ENCODE measurements at places on chromosomes 16 and 17.

DNA sequence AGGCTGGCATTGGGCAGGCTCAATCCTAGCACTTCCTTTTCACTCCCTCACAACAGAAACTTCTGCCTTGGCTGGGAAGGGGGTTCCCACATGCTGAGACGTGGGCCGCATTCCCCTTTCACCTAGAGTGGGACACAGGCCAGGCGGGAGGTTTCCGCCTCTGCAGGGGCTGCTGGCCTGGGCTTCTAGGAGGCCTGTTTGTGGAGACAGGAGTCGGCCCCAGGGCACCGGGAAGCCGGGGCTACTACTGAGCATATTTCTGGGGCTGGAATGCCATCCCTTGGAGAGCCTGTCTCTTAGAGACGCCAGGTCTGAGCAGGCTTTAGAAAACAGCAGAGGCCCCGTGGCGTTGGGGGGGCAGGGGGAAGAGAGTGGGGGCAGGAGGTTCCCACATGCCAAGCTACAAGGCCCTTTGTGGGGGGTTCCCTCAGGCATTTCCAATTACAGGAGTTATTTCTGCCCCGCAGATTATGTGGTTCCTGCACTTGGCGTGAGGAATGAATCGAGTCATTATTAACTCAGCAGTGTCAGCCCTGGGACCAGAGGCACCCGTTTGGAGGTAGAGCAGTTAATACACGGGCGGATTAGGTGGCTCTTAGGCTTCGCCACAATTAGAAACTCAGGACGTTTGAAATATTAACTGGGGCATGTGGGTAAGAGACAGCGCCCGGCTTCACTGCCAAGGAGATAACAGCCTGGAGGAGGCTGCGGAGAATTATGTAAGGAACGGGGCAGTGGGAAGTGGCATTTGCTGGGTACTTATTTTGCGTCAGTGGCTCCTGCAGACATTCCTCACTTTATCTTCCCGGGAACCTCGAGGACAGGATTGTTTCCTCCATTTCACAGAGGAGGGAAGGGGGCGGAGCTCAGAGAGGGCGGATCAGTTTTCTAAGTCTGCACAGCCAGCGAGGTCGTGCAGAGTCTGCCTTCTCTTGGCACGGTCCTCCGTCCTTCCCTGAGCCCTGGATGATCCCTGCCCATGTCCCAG, 162.5 kb downstream of the MAF start:
- DNase-seq: no peak

GRCh38 chr17:33140413-33141099, 148.9 kb downstream of the SPACA3 start:
- no peak for DNase-seq

DNA sequence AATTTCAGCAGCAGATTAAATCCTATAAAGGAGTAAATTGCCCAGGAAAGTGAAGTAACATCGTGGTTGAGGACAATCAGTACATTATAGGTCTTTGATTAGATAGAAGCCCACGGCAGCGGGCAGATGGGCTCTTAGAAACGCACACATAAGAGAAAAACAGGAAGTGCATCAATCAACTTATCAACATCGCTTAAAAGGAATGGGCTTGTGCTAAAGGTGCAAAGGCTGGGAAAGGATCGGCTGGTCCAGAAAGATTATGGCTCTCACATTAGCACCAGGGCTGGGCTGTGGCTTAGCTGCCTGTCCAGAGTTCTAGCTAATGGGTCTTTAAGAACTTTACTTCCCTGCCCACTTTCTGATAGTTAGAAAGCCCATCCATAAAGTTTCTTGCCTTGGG, 292.0 kb upstream of the TNRC6C start:
- peak; percentile 20 for DNase-seq

DNA sequence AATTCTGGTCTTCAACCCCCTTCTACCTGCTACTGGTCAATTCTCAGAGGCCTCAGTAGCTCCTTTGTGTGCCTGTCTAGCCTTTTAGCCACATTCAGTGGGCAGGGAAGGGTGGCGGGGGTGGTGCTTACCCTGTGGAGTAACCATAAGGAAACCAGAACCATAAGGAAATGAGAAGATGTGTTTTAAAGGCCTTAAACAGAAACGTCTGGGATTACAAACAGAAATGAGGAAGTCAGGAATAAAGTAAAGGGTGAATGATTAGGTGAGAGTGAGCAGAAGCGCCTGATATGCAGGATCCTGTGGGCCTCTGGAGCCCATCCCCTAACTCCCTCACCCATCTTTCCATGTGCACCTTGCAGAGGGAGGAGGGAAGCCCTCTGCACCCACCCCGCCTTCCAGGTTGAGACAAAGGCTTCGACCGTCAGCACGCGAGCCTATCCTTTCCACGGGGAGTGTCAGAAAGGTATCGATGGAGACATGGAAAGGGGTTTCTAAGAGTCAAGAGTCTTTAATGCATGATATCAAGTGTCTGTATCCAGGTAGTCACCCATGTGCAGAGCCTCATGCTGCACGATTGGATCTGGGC, 20.4 kb downstream of the KIAA0513 start:
- DNase-seq: no peak

DNA sequence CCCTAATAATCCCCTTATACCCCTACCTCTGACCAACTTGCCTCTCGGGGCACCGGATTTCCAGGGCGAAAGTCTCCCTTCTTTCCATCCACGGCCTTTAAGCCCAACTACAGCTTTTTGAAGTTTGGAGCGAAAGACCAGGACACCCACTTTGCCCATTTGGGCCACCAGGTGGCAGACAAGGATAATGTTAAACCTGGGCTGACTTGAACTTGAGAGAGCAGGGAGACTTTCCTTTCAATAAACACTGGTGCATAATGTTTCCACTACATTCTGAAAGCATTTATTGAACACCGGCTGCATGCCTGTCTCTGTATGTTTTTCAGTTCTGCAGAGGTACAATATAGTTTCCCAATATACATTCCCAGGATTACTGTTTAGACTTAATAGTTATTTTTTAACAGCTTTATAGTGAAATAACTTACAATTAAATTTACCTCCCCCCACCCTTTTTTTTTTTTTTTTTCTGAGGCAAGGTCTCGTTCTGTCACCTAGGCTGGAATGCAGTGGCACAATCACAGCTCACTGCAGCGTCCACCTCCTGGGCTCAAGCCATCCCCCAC, 6.9 kb upstream of the CES3 start:
- DNase-seq: peak; percentile 88

DNA sequence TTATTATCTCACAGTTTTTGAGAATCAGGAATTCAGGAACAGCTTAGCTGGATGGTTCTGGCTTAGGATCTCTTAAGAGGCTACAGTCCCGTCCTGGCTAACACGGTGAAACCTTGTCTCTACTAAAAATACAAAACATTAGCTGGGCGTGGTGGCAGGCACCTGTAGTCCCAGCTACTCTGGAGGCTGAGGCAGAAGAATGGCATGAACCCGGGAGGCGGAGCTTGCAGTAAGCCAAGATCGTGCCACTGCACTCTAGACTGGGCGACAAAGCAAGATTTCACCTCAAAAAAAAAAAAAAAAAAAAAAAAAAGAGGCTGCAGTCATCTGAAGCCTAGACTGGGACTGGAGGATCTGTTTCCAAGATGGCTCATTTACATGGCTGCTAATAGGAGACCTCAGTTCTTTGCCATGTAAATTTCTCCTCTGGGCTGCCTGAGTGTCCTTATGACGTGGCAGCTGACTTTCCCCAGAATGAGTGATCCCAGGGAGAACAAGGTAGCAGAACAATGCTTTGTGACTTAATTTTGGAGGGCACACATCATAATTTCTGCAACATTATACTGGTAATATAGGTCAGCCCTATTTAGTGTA, 95.8 kb upstream of the CORO6 start:
- no peak for DNase-seq

DNA sequence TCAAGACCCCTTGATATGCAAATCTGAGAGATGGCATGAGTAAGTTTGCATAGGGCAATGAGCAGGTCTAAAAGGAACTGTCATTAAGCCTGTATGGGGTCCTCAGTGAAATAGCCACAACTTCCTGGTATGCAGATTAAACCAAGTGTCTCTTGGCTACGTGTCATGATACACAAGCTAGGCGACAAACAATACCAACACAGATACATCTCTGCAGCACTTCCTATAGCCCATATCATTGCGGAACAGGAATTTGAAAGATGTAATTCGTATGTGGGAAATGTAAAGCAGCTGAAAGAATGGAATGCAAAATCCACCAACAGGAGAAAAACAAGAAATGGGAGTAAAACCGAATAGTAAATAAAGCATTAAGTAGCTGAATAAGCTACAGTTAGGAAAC, 12.9 kb downstream of the PRSS22 start:
- no peak for DNase-seq

DNA sequence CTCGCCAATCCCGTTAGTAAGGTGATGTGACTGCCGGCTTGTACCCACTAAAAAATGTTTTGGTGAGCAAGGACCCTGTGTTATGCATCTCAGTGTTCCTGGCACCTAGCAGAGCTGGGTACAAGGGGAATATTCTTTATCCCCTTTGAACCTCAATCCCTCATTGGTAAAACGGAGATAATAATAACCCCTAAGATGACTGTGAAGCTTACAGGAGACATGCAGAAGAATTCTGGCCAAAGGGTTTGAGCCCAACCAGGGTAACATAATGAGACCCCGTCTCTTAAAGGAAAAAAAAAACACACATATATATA, 896 bp downstream of the GGA2 start:
- DNase-seq: no peak

DNA sequence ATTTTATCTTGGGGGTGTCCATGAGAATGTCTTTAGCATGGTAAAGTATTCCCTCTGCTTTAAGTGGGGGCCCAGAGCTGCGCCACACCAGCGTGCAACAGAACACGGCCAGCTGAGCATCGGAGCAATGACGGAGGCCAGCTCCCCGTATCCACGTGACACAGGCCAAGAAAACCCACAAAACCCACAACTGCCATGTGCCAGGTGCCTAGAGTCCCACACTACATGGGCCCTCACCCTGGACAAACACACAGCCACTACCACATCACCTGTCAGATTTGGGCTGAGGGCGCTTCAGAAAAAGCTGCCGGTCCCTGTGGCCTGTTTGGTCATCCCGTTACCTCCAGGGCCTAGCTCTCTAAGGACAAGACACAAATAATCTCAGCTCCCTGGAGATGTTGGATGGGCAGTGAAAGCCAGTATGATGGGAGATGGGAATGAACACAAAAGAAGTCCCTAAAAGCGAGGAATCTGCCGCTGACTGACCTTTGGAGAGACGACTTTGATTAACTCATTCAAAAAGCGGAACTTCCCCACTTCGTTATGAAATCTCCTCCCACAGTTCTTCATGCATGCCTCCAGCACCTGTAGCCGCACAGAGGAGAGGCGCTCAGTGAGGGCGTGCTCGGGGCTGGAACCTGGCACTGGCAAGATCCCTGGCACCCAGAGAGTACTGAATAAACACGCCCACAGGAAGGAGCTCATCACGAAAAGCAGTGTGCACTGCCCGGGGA, 17.1 kb downstream of the GGA3 start:
- peak; percentile 44 for DNase-seq

DNA sequence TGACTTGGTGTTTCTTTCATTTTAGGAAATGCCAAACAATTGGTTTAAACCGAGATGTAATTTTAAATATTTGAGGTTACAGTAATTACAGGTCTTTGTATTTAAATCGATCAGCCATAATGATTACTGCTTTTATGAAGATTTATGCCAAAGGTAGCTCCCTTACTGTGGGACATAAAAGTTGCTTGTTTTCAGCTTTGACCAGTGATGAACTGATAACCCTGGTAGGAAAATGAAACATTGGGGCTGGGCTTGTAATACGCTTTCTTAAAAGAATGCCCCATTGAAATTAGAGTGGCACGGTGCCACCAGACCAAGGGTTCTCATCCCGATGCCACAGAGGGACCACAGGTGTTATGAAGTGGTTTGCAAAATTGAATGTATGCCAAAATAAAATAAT, 7.3 kb downstream of the TNRC6A start:
- no peak for DNase-seq

DNA sequence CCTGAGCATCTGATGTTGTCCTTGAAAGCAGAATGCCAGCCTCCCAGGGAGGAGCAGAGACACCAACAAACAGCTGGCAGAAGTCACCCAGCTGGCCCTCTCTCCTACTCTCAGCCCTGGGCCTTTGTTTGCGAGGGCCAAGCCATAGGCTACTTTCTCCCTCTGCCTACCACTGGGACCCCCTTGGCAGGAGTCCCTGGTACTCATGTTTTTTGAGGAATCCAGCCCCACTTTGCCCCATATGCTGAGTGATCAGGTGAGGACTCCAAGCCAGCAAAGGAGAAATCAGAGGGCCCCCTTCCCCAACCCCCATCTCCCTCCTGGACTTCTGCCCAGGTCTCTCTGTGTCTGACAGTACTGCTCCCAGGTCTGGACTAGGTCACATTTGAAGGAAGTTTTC, 121.9 kb downstream of the USP31 start:
- no peak for DNase-seq

- DNase-seq: no peak
These were observed 64.1 kb upstream of the SREBF1 start for GRCh38 chr17:17900615-17901520.

- no peak for DNase-seq
These were observed 81.4 kb upstream of the CRHR1 start for GRCh38 chr17:45702666-45703266.

DNA sequence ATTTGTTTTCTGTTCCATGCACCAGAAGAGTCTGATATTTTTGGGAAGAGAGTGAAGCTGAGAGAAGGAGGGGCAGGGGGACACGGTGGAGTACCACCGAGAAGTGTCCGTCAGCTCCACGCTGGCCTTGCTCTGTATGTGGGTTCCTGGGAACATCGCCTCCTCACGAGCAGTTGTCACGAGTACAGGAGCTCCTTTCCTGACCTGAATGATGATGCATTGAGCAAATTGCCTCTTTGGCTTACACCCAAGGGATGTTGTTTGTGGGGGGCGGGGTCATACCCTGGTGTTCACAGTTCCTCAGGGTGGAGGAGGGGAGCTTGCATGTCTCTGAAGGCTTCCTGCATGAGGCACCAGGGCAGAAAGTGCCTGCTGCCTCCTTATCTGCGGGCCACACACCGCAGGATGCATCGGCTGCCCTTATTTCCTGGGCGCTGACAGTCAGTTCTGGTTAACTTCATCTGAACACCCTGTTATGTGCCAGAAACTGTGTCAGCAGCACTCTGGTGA, 36.2 kb downstream of the RGS9 start:
- peak; percentile 91 for DNase-seq

GRCh38 chr16:88128556-88128955, 177.3 kb downstream of the BANP start:
- DNase-seq: no peak

DNA sequence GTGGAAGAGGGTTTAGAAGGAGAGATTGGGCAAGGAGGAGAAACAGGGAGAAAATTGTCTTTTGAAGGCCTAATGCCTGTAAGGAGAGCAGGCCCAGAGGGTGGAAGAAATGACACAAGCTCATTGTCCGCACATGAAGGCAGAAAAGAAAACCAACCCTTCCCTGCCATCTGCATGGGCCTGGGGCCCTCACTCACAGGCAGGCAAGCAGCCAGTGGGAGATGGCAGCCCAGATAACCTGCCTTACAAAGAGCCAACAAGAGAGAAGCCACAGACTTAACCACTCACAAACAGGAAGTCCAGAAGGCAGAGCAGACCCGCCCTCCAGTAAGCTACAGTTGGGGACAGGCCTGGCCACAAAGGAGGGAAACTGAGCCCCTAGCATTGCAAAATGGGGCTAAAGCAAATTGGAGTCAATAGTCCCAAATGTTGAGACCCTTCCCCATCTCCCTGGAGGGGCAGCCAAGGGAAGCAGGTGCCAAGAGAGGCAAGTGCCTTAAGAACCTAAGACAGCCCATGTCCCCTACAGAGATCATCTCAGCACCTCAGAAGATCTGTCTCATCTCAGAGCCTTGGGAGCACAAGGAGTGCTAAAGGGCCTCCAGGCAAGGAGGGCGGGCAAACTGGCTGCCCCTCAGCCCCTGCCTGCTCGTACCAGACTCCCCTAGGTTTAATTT, 7.3 kb upstream of the TSPOAP1 start:
- peak; percentile 88 for DNase-seq
